ENCODE measurements at places on chromosomes 2 and 18.
A peak's percentile ranks its signal among the peaks of the same experiment; 100 is the strongest.

GRCh38 chr18:845152-845819, 33.2 kb upstream of the YES1 start:
- DNase-seq, result no peak

- DNase-seq, result no peak
These were observed 390.4 kb upstream of the VRK2 start for GRCh38 chr2:57656198-57656597.

DNA sequence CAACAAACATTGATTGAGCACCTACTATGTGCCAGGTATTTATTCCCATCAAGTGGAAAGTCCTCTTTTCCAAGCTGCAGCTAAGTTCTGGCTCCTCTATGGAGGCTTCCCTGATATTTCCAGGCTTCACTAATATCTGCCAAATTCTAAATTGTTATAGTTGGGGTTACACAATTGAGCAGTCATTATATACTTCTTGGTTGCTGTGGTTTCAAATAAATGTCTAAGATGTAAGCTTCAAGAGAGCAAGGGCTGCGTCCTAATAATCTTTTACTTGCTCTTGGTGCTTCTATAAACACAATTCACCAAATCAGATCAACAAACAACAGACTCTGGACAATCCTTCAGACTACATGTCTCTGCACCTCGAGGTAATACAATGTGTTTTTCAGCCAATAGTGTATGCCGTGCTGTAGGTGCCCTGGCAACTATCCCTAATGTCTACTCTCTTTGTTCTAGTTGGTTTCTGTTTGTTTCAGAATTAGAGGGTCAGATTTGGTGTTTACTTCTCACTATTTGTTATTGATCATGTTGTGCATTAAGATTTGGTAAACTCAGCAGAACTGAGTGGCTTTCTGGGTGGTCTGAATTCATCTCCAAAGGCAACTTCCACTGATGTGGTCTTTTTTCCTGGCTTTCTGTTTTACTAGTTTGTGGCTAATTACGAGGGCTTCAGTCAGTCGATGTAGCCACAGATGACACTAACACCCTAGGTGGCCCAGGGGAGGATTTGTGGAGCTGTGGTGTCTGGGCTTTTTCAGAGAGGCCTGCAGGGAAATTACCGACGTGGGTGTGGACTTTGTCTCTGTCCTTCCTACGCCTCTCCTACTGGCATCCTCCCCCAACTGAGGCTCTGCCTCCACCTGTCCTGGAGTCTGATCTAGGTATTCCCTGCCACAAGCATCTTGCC, 50.4 kb downstream of the CDCA7 start:
- no peak for DNase-seq

DNA sequence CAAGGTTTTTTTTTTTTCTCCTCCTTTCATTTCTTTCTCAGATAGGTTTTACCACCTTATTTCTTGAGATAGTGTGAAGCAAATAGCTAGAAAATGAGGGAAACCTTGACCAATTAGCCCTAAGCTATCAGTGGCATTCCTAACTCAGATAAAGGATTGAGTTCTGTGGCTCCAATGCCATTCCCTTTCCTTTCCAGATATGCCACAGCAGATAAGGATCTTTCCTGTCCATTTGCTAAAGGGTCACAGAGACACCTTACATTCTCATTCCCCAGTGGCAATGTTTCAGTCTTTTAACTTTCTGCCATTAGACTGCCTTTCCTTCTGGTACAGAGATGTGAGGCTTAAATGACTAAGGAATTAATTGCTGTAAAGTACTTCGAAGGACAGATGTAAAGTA, 81.7 kb downstream of the MGAT5 start:
- DNase-seq, result no peak

DNA sequence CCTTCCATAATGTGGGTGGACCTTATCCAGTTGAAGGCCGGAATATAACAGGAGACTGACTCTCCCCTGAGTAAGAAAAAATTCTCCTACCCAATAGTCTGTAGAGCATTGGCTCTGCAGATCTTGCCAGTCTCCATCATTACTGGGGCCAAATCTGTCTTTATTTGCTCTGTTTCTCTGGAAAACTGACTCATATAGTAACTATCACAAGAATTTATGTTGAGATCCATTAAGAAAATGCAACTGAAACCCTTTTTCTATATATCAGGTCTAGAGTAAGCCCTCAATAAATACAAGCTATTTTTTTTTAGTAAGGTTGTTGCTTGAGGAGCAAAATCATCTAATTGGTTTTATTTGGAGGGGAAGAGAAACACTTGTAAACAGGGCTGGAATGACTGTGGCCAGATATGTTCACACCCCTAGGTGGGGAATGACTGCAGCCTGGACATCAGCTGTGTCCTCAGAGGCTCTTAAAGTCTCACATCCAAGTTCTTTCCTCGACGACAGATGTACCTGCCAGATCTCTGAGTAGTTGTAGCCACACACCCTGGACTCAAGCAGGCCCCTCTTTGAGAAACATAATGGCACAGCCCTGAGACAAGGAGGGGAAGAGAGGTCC, 339.7 kb downstream of the TNS1 start:
- no peak for DNase-seq

- no peak for DNase-seq
These were observed 323.7 kb downstream of the ARHGAP15 start for GRCh38 chr2:143452817-143453451.

DNA sequence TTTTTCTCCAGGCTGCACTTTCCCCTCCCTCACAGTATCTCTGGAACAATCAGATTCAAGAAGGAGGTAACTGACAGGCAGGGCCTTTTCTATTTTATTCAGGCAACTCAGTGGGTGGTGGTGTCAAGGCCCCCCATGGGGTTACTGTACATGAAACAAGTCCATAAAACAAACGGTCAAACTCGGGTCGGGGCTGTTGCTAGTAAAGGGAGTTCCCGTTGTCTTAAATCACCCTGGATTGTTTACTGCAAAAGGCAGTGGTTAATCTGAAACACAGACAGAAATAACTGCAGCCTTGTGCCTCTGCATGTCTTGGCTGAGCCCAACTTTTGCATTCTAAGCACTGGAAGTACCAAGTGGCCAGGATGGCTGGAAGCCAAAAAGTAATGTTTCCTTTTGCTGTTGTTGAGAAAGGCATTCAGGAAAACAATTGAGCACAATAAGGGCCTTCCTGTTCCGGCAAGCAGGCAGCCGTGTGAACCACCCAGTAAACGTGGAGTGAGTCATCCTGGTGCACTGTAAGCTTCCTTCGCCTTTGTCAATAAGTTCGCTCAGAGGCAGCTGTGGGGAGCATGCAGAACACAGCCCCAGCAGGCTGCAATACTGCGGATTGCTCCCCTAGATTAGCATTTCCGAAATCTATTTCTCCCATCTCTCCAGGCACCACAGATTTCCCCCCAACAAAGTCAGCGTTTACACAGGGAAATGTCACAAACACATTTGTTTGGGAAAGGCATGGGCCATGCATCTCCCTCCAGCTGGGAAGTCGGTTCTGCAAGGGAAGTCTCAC, 149.6 kb downstream of the IRS1 start:
- peak; percentile 46 for DNase-seq

DNA sequence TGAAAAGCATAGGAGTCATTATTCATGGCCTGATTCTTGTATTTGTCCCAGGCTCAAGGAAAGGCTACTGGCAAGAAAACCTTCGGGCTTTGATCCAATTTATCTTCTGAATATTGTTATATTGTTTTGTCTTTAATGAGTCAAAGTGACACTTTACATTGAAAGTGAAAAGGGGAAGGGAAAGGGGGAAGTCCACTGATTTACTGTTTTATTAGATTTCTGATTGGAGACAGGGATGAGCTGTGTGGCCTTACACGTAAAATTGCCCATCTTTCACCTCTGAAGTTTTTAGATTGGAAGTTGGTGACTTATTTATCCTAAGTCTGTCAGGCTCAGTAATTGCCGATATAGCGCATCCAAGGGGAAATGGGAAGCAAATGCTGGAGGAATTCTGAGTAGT, 843.8 kb upstream of the LRRTM1 start:
- no peak for DNase-seq

- DNase-seq, result no peak
These were observed 773 bp downstream of the MBP start for GRCh38 chr18:77131652-77132368.

DNA sequence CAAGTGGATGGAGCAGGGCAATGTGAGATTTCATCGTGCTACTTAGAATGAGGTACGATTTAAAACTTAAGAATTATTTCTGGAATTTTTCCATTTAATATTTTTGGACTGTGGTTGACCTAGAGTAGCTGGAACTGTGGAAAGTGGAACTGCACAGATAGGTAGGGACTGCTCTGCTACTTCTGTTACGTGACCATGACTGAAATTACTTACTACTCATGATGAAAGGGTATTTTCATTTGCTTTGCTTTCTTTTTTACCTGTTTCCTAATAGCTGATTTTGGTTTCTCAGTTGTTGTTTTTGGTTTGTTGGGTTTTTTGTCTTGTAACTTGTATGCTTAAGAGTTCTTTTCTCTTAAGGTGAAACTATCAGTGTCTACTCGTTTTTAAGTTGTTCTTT, 11.4 kb downstream of the UBE2E3 start:
- no peak for DNase-seq

GRCh38 chr2:190947711-190948251, 66.2 kb downstream of the STAT1 start:
- DNase-seq, result no peak

- no peak for DNase-seq
These were observed 77.9 kb downstream of the EIPR1 start for GRCh38 chr2:3299703-3300102.

- DNase-seq, result no peak
These were observed 191.3 kb downstream of the SLC39A10 start for GRCh38 chr2:195848119-195848899.

- DNase-seq, result no peak
These were observed 2.1 kb upstream of the PXDN start for GRCh38 chr2:1746174-1747064.

- DNase-seq, result no peak
These were observed 130.0 kb upstream of the RND3 start for GRCh38 chr2:150617351-150617978.

DNA sequence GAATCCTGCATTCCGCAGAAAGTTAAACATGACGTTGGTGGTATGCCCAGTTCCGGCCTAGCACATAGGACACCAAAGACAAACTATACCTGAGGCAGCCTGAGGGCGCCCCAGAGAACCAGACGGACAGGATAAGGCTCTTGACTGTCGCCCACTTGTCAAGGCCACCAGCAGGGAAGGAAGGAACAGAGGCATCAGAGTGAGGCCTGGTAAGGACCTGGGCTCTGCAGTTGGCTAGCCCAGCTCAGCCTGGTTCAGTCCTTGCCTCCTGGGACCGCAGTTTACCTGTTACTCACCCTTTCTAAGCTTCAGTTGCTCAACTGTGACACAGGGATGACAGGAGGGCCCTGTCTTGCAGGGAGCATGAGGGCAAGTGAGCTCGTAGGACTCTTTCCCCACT, 82.1 kb downstream of the ACTR2 start:
- DNase-seq, result no peak

DNA sequence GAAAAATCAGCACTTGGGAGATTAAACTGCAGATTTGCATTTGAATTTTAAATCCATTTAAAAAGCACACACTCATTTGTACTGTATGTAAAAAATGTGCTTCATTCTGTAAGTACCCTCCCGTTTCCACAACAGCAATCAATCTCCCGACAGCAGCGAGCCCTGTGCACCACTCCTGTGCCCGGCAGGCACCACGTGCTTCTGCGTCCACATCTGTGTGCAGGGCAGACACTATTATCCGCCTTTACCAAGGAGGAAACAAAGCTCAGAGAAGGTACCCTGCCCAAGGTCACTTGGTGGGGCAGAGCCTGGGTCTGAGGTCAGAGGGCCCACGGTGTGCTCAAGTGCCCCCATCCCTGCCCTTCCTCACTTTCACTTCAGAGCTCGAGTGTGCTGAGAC, 7.5 kb downstream of the HSBP1L1 start:
- no peak for DNase-seq

DNA sequence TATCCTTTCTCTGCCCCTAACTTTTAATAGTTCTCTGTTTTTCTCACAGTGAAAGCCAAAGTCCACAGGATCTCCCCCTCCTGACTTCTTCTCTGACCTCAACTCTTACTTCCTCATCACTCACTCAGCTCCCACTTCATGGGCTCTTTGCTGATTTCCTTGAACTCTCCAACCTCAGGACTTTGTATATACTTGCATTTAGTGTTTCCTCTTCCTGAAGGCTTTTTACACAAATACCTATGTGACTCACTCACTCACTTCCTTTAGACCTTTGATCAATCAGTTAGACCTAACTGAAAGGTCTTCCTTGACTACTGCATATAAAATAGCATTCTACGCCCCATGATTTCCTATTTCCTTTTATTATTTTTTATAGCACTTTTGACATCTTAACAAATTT, 233.1 kb upstream of the MEX3C start:
- no peak for DNase-seq

DNA sequence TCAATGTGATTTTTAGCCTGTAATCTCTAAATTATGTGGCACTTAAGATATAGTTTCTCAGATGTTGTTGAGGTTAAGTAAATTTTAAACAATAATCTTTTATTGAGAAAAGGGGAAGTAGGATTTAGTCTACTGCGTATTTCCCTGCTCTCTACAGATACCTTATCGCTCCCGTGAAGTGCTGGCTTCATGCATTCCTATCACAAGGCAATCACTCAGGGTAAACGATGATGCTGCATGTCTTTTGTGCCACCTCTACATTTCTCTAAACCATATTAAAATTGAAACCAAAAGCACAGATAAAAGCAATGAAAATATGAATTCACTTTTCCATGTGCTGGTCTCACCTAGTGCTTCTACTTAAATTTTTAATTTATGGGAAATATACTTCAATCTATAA, 14.4 kb upstream of the RPE start:
- no peak for DNase-seq

Measured in SHP77 (cell line).